ENCODE measurements at places on chromosomes 1 and 21. TPM values are rescaled to one million over a fixed set of nuclear protein-coding genes. Genes with fewer than 3 reads are reported as not detected.

- DNase-seq = no peak
Observed at GRCh38 chr1:206961668-206962067, 8.6 kb downstream of the FCAMR start.

- no peak for DNase-seq
Observed at GRCh38 chr1:61332196-61332753, 249.9 kb downstream of the NFIA start.

DNA sequence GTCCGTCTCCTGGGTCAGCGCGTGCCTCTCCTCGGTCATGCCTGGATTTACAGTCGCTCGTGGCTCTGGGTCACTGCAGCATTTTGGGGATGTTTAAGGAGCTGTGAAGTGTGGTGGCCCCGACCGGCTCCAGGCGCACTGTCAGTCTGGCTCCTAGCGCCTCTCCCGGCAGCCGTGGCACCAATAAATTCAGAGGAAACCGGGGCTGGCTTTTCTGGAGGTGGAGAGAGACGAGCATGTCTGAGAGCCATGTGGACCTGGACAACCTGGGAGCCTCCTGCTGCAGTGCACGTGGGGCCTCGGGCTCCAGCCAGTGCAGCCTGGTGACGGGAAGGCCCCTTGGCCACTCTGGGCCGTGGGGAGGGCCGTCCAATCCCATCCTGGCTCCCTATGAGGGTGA lies 17.1 kb downstream of the PLCH2 start:
- no peak for DNase-seq

GRCh38 chr1:169466259-169467230 lies 19.2 kb downstream of the SLC19A2 start:
- peak; percentile 33 for DNase-seq

GRCh38 chr1:99782920-99783319 lies 16.5 kb upstream of the FRRS1 start:
- DNase-seq = no peak

GRCh38 chr1:183710333-183710732 lies 57.2 kb upstream of the APOBEC4 start:
- DNase-seq = no peak

- no peak for DNase-seq
Observed at GRCh38 chr1:230259621-230260020, 166.5 kb downstream of the PGBD5 start.

DNA sequence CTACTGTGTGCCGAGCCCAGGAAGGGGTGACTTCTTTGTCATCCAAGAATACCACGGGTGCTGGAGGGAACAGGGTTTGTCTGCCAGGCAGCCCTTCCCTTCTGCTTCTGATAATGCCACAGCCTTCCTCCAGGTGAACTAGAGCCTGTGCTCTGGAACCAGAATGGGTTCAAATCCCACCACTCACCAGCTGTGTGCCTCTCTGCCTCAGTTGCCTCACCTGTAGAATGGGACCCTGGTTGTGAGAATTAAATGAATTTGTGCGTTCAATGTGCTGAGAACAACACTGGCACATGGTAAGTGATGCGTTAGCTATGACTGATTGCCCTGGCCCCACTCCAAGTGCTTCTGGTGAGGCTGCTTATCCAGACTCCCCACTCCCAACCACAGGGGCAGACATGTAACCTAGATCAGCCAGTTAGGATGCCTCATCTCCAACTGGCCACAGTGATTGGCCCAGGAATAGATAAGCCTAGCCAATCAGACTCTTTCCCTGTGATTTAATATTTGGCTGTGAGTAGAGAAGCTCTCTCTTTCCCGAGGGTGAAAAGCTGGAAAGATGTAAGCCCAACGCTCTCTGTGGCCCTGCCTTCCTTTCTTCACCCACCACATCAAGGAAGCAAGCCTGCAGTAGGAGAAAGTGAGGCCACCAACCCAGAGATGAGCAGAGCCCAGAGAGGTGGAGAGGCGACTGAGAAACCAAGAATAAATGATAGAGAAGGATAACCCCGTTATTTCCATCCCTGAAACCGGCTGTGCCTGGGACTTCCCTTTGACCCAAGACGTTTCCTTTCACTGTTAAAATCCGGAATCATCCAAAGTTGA lies 20.8 kb upstream of the LAPTM5 start:
- no peak for DNase-seq

- DNase-seq = no peak
Observed at GRCh38 chr1:30799233-30799511, 41.6 kb upstream of the LAPTM5 start.

DNA sequence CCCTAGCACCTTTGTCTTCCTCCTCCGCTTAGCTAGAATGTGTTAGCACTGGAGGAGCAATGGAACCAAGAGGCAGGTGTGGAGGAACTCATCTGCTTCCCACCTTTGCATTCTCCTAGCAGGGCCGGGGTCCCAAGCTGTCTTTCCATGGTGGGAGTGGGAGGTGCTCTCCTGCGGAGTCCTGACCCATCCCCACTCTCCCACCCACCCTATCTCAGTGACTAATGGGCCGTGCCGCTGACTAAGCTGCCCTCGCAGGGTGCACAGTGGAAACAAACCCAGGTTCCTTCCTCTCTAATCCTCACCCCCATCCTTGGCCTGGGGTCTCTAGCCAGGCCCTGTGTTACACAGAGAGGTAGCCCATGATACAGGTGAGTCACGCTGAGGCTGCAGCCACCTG lies 177.5 kb downstream of the HIVEP3 start:
- DNase-seq = no peak

DNA sequence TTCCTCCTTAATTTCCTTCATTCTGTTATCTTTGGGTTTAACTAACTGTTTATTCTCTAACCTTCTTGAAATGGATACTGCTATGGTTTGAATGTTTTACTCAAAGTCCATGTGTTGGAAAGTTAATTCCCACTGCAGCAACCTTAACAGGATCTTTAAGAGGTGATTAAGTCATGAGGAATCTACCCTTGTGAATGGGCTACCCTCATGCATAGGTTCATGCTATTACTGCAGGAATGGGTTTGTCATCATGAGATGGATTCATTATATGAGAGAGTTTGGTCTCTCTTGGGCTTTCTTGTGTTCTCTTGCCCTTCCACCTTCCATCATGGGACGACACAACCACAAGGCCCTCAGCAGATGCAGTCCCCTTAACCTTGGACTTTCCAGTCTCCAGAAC lies 516.9 kb downstream of the ADGRL2 start:
- no peak for DNase-seq

GRCh38 chr1:154145986-154146385 lies 8.9 kb downstream of the NUP210L start:
- DNase-seq = no peak

GRCh38 chr1:109047339-109047738 lies 5.4 kb upstream of the WDR47 start:
- no peak for DNase-seq

DNA sequence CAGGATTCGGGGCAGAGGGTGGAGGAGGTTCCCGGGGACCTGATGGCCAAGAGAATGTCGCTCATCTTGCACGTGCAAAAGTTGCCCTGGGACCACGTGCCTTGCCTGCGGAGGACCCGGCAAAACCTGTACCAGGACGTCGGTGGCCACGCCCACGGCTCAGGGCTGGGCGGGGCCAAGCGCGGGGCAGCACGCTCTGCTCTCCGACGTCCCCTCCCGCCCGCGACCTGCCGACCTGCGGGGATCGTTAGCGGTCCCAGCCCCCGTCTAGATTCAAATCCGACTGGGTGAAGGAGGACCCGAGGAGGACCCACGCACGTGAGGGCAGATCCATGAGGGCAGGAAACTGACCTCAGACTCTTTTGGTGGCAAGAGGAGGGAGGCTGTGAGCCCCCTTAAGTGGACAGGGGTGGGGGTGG lies at the start of gene C1orf167:
Gene C1orf167 (plus strand): TSS at position 206 of the 419 bp plus-strand sequence. CDS start 2,208 bp downstream, outside the sequence.
- no peak for DNase-seq

DNA sequence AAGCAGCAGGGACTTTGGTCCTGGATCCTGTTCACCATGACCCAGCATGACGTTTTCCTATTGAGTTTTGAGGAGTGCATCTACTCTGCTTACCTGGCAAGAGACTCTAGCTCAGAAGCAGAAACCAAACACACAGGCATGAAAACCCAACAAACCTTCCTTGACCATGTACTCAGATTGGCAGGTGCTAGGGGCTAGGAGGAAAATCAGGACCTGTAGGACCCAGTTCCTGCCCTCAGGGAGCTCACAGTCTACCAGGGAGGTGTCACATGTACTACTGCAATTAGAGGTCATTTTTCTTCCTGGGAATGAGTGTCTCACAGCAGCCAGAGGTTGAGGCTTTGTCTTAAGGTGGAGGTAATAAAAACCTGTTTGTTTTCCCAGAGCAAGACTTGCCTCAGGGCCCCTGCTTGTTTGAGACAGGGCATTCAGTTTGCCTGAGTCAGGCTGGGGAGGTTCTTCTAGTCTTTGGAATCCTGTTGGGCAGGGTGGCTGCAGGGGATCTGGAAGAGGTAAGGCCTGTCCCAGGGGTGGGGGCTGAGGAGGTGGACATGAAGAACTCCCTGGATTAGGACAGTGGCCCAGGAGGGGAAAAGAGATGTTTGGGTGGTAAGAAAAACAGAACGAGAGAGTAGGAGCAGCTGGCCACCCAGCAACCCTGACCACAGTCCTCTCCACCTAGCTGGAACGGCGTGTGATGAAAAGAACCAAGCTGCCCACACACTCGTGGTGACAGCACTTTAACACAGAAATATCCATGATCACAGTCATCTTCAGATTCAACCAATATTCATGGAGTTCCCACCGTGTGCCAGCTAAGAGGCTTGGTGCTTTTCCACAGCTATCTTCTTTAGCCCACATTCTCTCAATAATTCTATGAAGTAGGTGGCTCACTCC lies 30.8 kb downstream of the IER5 start:
- no peak for DNase-seq

DNA sequence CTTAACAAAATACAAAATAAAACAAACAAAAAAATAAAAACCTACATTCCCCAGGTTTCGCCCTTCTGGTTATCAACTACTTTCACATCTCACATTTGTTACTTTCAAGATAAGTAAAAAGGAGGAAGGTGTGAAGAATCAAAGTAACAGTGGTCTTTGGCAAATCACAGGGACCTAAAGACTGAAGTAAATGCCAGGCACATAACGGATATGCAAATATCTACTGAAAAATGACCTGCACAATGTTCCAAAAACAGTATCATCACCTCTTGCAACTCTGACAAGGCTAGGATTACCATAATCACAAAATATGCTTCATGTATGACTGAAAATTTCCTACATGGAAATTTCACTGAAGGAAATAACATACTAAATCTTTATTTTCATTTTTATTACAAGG lies 29.3 kb downstream of the COP1 start:
- no peak for DNase-seq

- no peak for DNase-seq
Observed at GRCh38 chr1:87155170-87155569, 173.5 kb upstream of the LMO4 start.

The KRTAP19-1 gene
- not detected for polyA plus RNA-seq

The CFHR2 gene
- polyA plus RNA-seq = not detected

The CLCA1 gene
- polyA plus RNA-seq = not detected

The PCP4L1 gene
- 1.4 TPM for polyA plus RNA-seq

The CFAP298 gene
- 53.7 TPM for polyA plus RNA-seq

The AMY1B gene
- 1.3 TPM for polyA plus RNA-seq

The LRRC7 gene
- polyA plus RNA-seq = 6.4 TPM

The KIAA1614 gene
- 9.5 TPM for polyA plus RNA-seq

All from right lung (tissue), 10 donors.